NCI-H1930 (cell line): ENCODE measurements at places on chromosomes 2 and 18.
A peak's percentile ranks its signal among the peaks of the same experiment; 100 is the strongest.

- peak; percentile 87 for DNase-seq
These were observed at the start of gene GPC1 for GRCh38 chr2:240435457-240435947. TSS of gene GPC1 (plus strand) at chr2:240435663. CDS start at chr2:240435919, 256 bp downstream.

DNA sequence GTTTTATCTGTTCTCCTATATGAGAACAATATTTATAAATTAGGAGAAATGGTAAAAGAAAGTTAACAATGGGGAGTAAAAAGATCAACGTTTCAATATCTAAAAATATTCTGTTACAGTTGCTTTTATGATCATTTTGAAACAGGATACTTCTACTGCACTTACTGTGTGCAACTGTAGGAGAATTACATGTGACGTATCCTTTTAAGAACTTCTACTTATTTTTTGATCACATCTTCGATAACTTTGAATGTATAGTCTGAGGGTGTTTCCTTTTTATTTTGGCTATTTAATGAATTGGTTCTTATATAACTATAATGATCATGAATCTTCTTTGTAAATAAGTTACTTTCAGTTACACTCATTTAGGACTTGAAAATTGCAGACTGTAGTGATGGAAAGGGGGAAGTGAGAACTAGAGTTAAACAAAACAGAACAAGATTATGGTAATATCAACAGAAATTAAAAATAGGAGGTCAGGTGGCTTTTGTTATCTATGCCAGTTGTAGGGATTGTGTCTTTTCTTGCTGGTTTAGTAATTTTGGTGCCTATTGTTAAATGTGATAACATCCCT is 109.9 kb downstream of the MSTN start:
- no peak for DNase-seq

DNA sequence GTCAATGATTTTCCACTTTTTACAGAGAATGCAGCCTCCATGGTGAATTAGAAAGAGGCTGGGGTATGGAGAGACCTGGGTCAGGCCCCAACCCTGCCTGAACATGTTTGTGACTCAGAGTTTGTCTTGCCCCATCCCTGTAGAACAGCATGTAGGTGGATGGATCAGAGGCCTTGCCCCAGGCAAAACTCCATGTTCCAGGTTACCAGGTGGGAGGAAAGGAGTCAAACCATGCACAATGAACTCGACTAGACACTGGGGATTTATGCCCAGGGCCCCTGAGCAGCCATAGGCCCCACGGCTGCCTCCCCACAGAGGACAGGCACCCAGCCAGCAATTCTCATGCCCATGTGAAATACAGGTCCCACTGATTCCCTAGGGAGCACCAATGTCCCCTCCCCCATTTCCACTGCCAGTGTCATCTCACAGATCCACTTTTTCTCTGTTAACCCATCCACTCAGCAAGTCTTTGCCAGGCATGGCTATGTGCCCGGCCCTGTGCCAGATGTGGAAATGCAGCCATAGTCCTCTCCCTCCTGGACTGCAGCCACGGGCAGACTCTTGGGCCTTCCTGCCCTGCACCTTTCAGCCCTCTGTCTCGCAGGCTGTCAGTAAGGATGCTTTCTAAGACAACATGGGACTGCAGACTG is 737.8 kb upstream of the HS6ST1 start:
- no peak for DNase-seq

- DNase-seq: no peak
These were observed 61.0 kb downstream of the TMEM163 start for GRCh38 chr2:134657650-134658250.
